ENCODE measurements at places on chromosomes 11 and 22.

DNA sequence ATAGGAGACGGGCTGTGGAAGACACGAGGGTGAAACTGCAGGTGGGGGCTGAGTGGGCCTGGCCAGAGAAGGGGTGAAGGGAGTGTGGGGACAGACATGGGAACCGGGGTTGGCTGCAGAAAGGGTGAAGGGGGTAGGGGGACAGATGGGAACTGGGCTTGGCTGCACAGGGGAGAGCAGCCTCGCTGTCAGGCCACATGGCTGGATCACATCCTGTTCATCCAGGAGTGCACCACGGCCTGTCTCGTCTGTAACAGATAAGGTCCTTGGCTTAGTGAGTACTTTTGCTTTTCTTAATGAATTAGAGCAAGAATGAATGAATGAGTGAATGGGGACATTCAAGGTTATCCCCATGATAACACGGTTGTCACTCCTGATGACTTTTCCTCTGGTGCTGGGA is 13.5 kb downstream of the FBLN1 start:
- DNase-seq: no peak

- DNase-seq: no peak
These were observed 3.3 kb downstream of the PHOX2A start for GRCh38 chr11:72240461-72241290.

DNA sequence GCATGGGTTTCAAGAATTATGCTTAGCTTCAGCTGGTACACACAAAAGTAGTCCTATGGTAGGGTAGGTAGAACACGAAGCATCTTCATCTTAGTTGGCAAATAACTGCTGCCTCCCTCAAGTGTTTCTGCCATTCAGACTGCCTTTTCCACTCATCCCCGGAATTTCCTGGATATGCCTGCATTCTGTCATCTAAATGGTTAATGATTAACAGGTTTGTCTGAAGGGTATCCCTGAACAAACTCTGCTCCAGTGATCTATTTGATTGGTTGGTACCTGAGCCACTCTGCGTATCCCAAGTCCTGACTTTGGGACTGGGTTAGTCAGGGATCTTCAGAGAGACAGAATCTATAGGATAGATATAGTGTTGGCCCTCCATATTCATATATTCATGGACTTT is 272.3 kb upstream of the RAG2 start:
- DNase-seq: no peak

DNA sequence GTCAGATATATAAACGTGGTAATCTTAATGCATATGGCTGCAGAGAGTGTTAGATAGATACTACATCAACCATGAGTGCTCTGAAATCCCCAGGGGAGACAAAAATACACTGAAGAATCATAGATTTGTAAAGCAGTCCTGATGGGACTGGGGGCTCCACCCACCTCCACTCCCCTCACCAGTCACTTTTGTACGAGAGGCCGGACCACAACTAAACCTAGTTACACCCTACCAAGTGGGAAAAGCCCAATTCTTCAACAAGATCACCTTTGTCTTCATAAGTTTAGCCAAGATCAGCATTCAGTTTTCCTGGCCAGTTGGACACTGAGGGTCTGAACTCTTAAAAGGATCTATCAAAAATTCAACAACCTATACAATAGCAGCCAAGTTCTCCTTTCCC is 1.5 kb downstream of the SF1 start:
- no peak for DNase-seq

GRCh38 chr11:5367448-5368074 is 16.1 kb upstream of the OR51M1 start:
- no peak for DNase-seq

DNA sequence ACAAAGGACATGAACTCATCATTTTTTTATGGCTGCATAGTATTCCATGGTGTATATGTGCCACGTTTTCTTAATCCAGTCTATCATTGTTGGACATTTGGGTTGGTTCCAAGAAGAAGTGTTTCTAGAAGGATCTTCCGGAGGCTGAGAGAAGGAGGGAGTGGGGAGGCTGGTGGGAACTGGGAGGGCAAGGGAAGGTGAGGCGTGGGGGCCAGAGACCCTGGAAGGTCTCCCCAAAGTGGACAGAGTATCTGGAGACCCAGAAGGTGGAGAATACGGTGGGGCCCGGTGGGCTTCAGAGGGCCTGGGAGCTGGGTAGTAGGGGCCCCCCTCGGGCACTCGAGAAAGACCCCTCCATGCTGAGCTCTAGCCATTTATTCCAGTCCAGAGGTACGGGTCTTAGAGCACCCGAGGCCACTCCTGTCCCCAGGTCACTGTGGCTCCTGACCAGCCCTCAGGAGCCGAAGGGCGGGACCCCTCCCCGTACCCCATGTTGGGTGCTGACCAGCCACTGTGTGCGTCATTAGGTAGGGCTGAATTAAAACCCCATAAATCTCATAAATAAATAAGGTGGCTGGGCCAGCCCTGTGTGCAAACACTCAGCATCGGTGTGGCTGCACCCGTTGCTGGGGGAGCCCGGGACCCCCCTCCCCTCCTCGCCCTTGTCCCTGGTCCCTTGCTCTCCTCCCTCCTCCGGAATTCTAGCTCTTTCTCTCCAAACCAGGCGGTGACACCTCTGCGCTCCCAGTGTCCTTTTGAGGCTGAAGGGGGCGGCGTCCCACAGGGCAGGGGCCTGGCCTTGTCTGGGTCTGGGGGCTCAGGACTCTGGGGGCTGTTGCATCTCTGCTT is 38.8 kb upstream of the MUC5AC start:
- no peak for DNase-seq

DNA sequence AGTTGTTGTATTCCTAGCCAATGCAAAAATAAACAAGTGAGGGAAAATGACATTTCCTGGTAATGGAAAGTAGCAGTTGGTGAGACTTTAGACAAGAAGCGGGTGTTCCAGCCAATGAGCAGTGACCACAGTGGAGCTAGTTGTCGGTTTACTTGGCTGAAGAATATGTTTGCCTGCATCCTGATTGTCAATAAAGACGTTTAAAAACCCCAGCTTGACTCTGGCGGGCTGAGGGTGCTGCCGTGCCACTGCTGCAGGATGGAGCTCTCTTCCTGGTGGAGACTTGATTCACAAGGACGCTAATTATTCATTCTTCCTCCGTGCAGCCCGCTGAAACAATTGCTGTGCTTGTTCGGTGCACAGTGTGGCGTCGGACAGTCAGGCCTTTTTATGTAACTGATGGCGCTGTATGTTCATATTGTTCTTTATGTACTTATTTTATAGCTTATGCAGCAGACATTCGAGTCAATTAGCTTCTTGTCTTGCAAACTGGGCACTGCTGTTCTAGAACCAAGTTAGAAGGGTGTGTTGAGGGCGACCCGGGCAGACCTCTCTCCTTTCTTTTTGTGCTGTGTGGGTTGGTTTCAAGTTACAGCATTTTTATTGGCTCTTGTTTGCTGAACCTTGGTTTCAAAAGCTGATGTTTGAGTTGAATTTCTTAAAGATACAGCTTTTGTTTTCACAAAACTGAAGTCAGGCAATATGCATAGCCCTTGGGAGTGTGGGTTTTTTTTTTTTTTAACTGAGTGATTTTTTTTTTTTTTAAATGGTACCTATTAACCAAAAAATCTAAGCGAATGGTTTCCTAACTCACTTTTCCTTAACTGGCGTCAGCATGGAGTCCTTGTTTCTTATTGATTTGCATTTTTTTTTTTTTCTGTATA is 153.9 kb downstream of the TEAD1 start:
- DNase-seq: no peak

DNA sequence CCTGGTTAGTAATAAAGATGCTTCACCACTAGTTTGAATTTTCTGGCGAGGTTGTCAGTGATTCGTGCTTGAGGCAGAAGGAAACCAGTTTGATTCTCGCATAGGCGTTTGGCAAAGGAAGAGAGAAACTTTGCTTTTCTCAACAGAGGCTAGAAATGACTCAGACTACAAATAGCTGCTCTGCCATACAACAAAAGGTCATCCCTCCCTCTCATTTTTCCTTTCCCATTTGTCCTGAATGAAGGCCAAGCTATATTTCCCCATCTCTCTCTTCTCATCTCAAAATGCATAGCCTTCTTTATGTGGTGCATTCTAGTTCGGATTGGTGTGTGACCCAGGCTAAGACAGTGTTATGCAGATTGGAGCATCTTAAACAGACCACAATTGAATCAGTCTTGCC is 741.4 kb downstream of the NTM start:
- DNase-seq: no peak

DNA sequence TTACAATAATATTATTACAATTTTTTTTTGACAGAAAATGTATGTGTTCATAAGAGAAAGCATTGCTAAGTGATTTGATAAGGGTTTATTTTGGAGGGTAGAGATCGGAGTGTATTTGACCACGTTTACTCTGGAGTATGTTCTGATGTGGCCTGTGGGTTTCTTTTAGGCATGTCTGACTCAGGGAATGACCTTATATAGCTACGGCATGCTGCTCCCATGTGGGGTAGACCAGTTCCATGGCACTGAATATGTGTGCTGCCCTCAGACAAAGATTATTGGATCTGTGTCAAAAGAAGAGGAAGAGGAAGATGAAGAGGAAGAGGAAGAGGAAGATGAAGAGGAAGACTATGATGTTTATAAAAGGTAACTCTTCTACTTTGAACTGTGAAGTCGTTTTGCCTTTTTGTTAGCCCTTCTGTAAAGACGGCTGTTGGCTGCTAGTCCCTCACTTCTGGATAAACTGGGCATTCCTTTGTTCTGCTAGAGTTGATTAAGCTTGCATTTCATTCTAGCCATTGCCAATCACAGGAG is 38.1 kb upstream of the ST14 start:
- no peak for DNase-seq

DNA sequence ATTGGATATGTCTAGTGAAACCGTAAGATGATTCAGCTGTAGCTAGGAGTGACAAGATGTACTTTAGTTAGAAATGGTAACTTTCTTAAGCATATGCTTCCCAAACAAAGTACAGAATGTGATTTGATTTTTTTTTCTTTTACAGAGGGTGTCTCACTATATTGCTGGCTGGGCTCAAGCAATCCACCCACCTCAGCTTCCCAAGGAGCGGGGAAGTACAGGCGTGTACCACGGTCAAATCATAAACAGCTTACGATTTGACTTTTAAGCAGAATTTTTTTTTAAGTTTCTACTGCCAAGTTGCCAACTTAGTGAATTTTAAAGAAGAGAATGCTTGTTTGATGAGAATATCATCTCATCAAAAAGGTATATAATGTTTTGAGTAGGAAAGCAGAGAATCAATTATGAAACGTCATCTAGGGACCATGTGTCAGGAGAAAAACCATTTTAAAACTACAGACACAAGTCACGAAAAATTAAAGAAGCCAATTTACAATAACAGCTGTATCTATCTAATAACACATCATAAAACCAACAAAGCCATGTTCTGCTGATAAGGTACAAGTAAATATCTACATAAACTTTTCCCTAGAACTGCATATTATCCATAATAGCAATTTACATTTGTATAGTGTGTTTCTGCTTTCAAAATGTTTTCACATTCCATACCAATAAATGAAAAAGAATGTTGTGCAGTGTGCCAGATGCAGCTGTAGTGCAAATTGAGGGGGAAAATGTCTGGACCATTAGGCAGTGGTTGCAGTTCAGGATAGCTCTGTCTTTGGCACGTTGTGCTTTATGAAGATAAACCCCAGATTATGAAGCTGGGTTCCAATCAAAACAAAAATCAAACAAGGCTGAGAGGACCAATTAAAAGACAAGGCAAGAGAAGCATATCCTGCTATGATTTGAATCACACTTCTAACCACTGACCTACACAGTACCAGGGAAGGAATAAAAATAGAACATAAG is 33.7 kb upstream of the USP47 start:
- no peak for DNase-seq

- no peak for DNase-seq
These were observed 247.0 kb upstream of the CCDC90B start for GRCh38 chr11:83533166-83533565.

GRCh38 chr11:46294365-46295309 is 17.2 kb downstream of the CREB3L1 start:
- DNase-seq: no peak

GRCh38 chr11:128315933-128316332 is 271.4 kb downstream of the ETS1 start:
- DNase-seq: no peak

DNA sequence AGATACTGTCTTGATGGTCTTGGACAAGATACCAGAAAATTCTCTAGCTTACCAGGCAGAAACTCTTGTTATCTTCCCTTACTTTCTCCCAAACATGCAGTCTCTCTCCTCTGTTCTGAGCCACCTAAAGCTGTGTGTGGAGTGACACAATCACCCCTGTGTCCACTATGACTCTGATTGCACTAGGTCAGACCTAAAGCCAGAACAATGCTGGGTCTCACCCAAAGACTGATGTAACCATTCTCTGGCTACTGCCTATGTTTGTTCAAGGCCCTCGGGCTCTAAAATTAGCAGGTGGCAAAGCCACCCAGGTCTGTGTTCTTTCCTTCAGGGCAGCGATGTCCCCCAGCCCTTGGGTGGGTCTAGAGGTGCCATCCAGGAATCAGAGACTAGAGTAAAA is 200.5 kb downstream of the KCNA4 start:
- no peak for DNase-seq

GRCh38 chr11:72233056-72233772 is 8.6 kb downstream of the INPPL1 start:
- no peak for DNase-seq

- DNase-seq: no peak
These were observed 5.0 kb downstream of the UQCR10 start for GRCh38 chr22:29772170-29772641.

DNA sequence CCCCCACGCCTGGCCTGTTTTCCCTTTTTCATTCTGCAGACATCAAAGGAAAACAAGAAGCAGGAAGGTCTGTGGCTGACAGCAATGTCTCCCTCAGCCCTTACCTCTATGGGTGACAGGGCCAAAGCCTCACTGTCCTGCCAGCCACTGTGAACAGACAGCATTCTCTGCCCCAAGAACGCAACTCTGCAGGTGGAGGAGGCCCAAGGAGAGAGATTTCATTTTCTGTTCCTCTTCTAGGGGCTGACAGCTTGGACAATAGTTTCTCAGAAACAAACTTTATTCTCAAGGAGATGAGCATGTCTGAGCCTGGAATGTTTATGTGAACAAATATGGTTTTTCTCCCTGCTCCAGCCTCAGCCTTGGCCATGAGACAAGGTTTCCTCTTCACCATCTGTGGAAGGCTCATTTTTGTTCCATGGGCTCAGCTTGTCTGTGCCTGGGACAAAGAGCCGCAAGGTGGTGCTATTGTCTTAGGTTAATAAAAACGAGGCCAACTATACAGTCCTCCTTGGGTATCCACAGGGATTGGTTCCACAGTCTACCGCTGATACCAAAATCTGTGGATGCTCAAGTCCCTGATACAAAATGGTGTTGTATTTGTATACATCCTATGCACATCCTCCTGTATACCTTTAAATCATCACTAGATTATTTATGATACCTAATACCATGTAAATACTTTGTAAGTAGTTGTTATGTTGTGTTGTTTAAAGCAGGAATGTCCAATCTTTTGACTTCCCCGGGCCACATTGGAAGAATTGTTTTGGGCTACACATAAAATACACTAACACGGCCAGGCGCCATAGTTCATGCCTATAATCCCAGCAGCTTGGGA is 5.8 kb downstream of the PIWIL3 start:
- DNase-seq: peak; percentile 25

GRCh38 chr22:20400606-20401375 is 6.8 kb downstream of the ZNF74 start:
- DNase-seq: no peak

- no peak for DNase-seq
These were observed 60.4 kb downstream of the BCL2L13 start for GRCh38 chr22:17698948-17699347.

GRCh38 chr22:31241200-31241599 is 29.1 kb downstream of the LIMK2 start:
- no peak for DNase-seq

- DNase-seq: no peak
These were observed 170.4 kb upstream of the CTSC start for GRCh38 chr11:88507771-88508417.

- DNase-seq: no peak
These were observed 1.8 kb upstream of the WBP2NL start for GRCh38 chr22:41996826-41997225.

Data from stimulated activated CD8-positive, alpha-beta memory T cell treated with anti-CD3 and anti-CD28 coated beads, Interleukin-7, amount 100 ng/mL, for 1 hour (primary cell).